ENCODE measurements at places on chromosomes 4 and X.

GRCh38 chr4:71269233-71269632 is 69.6 kb upstream of the SLC4A4 start:
- no peak for DNase-seq

GRCh38 chrX:103517246-103517645 is 2.0 kb downstream of the RAB40A start:
- no peak for DNase-seq

DNA sequence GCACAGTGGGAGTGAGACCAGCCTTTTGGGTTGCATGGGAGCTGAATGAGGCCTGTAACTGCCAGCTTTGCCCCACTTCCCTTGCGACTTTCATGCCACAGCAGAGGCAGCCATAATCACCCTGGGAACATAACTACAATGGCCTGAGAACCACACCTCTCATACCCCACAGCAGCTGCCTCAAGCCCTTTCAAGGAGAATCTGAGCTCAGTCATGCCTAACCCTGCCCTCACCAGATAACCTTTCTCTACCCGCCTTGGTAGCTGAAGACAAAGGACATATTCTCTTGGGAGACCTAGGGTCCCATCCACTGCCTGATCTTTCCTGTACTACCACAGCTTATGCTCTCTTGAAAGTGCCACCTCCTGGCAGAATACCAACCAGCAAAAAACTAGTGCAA is 599.9 kb upstream of the IGFBP7 start:
- DNase-seq, result no peak

DNA sequence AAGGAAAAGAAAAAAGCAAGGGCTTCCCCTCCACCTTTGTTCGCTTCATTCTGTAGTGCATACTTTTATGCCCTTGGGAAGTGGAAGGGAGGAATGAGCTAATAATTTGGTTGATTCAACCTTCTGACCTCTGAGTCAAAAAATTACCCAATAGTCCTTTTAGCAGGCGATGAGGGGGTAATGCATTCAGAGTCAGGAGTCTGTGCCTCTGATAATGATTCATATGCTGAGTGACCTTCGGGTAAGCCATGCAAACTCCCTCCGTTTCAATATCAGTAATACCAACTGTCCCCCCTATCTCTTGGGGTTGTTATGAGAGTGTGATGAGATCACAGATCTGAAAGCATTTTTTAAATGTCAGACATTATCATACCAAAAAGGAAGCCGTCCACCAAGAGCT is 41.6 kb upstream of the ACSL4 start:
- DNase-seq, result no peak

GRCh38 chr4:102780476-102781144 is 19.8 kb upstream of the MANBA start:
- DNase-seq, result no peak

- no peak for DNase-seq
Observed at GRCh38 chr4:75834772-75835154, 67.5 kb downstream of the PPEF2 start.

DNA sequence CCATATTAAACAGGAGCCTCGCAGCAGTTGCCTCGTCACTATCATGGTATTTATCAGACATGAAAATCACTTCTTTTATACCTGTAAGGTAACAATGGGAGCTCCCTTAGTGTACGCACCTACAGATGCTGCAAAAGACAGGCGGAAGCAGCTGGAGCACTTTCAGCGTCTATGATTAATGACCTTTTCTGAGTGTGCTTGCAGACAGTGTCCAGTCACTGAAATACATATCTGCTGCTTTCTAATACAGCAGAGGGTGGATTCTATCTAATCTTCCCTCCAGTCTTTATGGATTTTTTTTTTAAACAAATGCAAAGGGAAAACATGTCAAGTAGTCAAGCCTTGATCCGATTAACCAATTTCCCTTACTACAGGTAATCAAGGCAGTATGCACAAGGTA is 24.1 kb downstream of the DCTD start:
- no peak for DNase-seq

DNA sequence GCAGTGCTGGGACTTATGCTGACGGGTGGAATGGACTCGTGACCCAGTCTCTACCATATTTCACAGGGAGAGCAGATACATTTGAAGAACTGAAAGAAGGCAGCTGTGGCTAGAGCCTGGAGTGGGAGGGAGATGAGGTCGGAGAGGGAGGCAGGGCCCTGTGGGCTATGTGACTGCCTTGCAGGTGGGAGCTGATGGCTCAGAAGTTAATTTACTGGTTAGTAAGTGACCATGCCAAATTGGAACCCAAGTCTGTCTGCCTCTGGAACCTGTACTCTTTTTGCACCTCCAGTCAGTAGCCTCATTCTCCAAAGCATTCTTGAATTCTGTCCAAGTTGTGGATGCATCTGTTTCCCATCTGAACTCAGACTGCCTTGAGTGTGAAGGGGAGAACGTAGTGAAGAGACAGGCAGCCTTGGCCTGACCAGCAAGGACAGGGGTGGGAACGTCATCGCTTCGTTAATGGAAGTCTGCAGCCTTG is 92.3 kb downstream of the REPS2 start:
- DNase-seq, result no peak

- DNase-seq, result no peak
Observed at GRCh38 chr4:78070731-78071282, 13.7 kb downstream of the FRAS1 start.

DNA sequence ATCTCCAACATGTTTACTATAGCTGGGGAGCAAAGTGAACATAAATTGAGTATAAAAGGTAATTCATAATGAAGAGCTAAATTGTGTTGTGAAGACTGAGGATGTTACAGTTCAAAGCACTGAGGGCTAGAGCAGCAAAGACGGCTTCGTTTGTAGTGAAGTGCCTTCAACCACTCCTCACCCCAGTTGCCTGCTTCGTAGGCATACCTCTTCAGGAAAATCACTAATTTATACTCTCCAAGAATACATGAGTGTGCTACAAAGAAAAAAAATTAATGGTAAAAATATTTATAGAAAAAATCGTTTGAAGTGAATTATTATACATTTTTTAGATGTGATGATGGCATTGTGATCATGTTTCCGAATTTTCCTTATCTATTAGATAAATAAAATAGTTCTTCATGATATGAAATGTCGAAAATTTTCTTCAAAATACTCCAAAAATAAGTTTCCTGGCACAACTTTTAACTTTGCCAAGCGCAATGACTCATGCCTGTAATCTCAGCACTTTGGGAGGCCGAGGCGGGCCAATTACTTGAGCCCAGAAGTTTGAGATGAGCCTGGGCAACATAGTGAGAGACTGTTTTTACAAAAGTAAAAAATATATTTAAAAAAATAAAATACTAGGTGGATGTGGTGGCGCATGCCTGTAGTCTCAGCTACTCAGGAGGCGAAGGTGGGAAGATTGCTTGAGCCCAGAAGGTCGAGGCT is 41.6 kb downstream of the ZFP42 start:
- DNase-seq, result no peak

DNA sequence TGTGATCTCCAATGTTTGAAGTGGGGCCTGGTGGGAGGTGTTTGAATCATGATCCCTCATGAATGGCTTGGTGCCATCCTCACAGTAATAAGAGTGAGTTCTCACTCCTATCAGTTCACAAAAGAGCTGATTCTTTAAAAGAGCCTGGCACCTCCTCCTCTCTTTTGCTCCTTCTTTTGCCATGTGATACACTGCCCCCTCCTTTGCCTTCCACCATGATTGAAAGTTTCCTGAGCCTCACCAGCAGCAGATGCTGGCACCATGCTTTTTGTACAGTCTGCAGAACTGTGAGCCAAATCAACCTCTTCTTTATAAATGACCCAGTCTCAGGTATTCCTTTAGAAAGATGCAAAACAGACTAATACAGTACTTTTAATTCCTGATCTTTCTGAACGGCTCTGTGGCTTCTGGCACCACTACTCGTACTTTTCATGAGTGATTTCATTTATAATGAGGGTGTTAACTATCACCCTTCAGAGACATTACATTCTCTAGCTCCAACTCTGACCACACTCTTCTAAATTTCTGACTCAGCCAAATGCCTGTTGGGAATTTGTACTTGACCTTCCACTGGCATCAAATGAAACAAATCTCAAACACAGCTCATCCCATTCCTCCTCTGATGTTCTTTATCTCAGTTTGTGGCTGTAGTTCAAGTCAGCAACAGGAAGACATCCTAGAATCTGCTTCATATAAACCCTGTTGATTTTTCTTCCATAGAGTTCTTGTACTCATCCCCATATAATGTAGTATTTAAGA is 4.2 kb downstream of the UFSP2 start:
- DNase-seq, result no peak

GRCh38 chr4:153731239-153731638 is 28.6 kb downstream of the RNF175 start:
- DNase-seq, result no peak

DNA sequence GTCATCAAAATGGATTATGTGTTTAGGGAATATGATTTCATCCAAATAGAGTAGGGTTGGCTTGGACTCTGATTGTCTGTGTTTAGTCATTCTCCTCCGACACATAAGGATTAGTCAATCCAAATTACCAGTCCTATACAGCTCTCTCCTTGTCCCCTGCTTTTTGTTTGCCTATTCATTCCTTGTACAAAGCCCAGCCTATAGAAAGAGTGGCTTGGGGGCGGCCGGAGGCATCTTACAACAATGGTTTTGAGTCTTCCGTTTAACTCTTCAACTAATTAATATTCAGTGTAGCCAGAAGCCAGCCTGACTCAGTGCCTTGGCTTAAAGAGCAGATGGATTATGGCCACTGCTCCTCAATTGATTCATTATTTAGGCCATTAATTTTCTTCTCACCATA is 796.6 kb upstream of the POU3F4 start:
- DNase-seq, result no peak

GRCh38 chr4:141329174-141329569 is 108.5 kb downstream of the ZNF330 start:
- no peak for DNase-seq

GRCh38 chr4:42280327-42281095 is 116.8 kb upstream of the SHISA3 start:
- DNase-seq, result no peak

GRCh38 chr4:24160358-24160757 is 270.5 kb upstream of the PPARGC1A start:
- DNase-seq, result no peak

GRCh38 chr4:11842620-11843263 is 414.0 kb upstream of the HS3ST1 start:
- DNase-seq, result no peak

GRCh38 chr4:77196866-77197265 is 39.9 kb downstream of the CCNG2 start:
- no peak for DNase-seq

GRCh38 chrX:2632533-2633504 is 58.3 kb upstream of the CD99 start:
- DNase-seq, result no peak

GRCh38 chrX:119646515-119646914 is 40.3 kb upstream of the NKRF start:
- DNase-seq, result no peak

- no peak for DNase-seq
Observed at GRCh38 chr4:123480706-123481418, 84.3 kb downstream of the SPRY1 start.

GRCh38 chr4:766152-766515 is 59.8 kb downstream of the CPLX1 start:
- no peak for DNase-seq

DNA sequence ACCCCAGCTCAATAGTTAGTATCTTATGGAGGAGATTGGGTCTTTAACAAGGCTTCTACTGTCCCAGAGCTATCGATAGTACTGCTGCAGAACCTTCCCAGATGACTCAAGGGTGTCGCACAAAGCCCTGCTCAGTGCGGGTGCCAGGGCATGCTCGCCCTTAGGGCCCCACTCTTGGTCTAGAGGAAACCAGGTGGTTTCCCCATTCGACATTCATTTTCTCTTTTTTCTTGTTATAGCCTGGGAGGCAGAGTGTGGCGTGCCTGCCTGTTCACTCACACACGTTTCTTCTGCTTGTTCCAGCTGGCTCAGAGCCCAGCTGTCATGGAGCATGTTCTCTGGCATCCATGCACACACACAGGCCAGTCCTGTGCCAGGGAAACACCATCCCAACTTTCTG is 144.5 kb downstream of the SMIM20 start:
- peak; percentile 49 for DNase-seq

GRCh38 chr4:187606581-187606980 is 389.0 kb upstream of the ZFP42 start:
- no peak for DNase-seq

- no peak for DNase-seq
Observed at GRCh38 chr4:112140536-112140935, 4.7 kb upstream of the FAM241A start.

DNA sequence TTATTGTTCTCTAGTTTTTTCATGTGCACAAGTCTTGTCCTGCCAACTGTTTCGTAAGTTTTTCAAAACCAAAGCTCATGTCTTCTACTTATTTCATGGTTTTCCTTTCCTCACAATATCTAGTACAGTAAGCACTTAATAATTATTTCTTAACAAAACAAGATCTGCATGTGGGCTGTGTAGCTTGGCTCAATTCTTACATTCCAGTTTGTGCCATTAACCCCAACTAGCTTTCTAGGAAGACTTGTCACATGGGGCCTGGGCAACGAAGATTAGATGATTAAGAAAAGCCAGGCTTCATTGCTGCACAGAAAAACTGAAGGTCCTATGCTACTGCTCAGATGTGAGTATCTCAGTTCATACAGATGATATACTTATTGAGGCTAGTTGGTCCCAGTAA is 155.3 kb upstream of the TEX13A start:
- no peak for DNase-seq

DNA sequence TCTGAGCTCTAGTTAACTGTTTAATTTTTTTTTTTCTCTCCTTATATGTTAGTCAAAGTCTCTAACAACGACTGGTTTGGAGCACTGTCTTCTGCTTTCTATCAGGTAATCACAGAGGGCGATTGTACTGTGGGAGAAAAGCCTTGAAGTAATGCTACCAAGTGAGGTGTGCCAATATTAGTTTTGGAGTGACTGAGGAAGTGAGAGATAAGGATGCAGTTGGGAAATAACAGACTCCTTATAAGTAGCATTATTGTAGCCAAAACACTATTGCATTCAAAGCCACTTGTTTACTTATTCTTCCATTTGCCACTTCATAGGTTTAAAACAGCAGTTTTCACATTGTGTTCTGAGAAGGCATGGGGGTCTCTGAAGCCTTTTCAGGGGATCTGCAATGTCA is 79.1 kb upstream of the SLC6A14 start:
- DNase-seq, result no peak

DNA sequence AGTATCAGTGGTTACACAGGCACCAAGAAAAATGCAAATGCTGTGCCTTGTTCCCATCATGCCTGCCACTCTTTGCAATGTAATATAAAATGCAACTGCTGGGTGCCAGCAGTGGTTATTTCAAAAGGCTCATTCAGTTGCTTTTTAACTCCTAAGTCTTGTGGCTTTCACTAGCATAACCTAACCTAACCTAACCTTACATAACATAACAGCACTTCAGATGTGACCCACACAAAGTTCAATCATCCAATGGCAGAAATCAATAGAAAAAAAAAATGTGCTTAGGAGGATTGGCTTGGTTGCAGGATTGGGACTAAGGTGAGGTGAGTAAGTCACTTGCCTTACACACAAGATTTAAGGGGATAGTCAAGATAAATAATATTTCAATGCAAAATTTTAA is 60.2 kb upstream of the VMA21 start:
- DNase-seq, result no peak

GRCh38 chr4:6999172-7000086 is 43.7 kb upstream of the TADA2B start:
- peak; percentile 22 for DNase-seq
